Colonic mucosa (tissue), 4 donors: ENCODE measurements at places on chromosomes 3 and 15.

DNA sequence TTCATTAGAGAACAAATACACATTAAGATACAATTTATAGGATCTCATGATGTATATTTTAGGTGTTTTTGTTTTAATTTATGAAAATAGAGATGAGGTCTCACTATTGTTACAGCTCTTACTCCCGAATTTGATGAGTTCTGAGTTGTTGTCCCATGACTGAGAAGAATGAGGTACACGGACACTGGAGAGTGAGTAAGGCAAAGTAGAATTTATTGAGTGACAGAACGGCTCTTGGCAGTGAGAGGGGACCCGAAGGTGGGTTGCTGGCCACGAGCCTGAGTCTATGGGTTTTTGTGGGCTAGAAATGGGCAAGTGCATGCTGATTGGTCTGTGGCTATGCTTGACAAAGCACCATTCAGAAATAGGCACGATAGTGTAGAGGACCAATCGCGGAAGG lies 3.1 kb upstream of the RNF168 start:
- no peak overlapping the region for H3K27ac ChIP-seq
- H3K36me3 ChIP-seq = no peaks in the 10 kb centered on the region
- H3K27me3 ChIP-seq = no peaks in the 10 kb centered on the region
- H3K4me3 ChIP-seq = no peak overlapping the region

DNA sequence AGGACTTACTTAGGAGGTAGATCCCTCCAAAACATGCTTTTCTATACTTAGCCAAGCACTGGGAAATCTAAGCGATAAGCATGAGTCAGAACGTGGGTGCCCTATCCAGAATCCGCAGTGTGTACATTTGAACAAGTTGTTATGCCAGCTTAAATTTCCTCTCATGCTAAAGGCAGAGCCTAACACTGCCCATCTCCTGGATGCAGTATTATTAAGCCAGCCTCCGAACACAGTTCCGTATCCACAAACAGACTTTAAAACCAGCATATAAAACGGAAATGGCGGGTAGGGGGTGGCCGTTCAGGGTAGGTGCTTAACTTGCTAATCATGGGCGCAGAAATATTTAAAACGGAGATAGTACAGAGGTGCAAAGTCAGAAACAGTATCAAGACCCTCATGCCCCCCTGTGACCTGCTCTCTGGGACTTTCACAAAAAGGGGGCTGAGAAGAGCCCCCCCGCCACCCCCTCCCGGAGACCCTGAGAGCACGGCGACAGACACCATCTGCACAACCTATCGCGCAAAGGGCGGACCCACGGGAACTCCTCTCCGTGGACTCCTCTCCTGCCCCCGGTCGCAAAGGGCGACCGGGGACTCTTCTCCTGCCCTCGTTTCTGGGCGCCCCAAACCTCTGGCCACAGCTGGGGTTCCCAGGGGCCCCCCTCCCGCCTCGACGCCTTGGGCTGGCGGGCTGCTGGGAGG lies 889 bp upstream of the LRRIQ4 start:
- DNase-seq = peak; percentile 24
- H3K27ac ChIP-seq = peak overlapping the region; percentile 32
- no peaks in the 10 kb centered on the region for H3K4me1 ChIP-seq
- H3K27me3 ChIP-seq = no peaks in the 10 kb centered on the region
- H3K4me3 ChIP-seq = peak overlapping the region; percentile 57

GRCh38 chr3:111967651-111968274 lies 11.1 kb upstream of the ABHD10 start:
- H3K4me1 ChIP-seq = no peaks in the 10 kb centered on the region
- DNase-seq = peak; percentile 92
- no peak overlapping the region for H3K27ac ChIP-seq
- no peaks in the 10 kb centered on the region for H3K27me3 ChIP-seq
- no peak overlapping the region for H3K4me3 ChIP-seq

DNA sequence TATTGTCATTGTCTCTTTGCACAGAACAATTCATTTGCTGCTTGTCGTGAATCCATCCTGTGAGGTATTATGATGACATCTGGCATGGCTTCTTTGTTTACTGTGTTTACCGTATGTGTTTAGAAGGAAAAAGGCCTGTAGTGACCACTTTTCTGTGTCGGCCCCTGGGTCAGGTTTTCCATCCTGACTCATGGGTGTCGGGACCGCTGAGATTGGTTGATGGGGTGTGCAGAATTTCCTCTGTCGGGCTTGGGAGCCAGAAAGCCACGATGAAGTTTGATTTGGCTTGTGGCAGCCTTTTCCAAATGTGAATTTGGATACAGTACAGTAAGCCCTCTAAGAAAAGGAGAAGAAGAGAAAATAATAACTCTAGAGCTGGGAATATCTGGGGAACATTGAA lies 113.5 kb downstream of the FNDC3B start:
- H3K36me3 ChIP-seq = no peaks in the 10 kb centered on the region
- H3K27me3 ChIP-seq = no peaks in the 10 kb centered on the region
- peak overlapping the region; percentile 73 for H3K27ac ChIP-seq

DNA sequence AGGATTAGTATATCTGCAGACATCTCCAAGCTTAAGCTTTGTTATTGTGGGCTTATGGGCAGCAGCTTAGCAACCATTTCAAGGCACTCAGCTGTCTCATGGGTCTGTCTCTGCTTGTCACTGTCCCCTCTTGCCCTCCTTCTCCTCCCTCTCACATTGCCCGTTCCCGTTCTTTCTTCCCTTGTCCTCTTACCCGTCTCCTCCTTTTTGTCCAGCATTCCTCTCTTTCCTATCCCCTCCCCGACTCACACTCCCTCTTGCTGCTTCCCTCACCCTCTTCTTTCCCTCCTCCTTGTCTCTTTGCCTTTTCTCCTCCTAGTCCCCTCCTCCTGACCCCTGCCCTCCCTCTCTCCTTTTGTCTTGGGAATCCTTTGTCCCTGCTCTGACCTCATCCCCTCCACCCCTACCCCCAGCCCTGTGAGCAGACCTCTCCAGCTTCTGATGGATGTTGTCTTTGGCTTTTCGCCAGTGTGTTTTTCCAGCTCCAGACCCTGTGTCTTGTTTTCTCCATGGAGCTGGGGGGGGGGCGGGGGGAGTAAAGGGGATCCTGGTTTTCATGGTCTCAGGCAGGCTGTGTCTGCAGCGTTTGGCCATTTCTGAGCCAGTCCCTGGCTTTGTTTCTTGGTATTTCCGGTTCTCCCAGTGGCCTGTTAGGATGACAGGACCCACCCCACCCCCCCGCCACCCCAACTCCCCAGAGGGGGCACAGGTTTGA lies 47.9 kb upstream of the TRAK1 start:
- H3K4me1 ChIP-seq = peaks cover 4% of the 10 kb centered on the region
- no peak overlapping the region for H3K4me3 ChIP-seq
- H3K27me3 ChIP-seq = no peaks in the 10 kb centered on the region
- no peaks in the 10 kb centered on the region for H3K36me3 ChIP-seq
- no peak overlapping the region for H3K27ac ChIP-seq

GRCh38 chr3:143383421-143383820 lies 263.9 kb downstream of the CHST2 start:
- no peak overlapping the region for H3K4me3 ChIP-seq
- no peaks in the 10 kb centered on the region for H3K4me1 ChIP-seq
- no peak overlapping the region for H3K27ac ChIP-seq
- H3K27me3 ChIP-seq = no peaks in the 10 kb centered on the region

DNA sequence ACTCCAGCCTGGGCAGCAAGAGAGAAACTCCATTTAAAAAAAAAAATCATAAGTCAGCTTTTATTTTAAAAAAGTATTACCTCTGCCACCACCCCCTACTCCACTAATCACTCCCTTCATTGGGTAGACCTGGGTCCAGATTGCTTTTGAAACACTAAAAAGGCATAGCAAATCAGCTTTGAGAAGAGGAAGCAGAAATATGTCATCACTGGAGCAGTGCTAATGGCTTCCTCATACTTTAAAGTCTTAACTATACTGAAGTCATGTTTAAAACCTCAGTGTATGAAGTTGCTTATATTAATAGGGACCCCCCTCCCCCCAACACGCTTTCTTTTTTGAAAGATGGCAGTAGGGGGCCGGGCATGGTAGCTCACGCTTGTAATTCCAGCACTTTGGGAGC lies 1.0 kb upstream of the HTR3D start:
- no peaks in the 10 kb centered on the region for H3K36me3 ChIP-seq
- no peak overlapping the region for H3K27ac ChIP-seq
- no peaks in the 10 kb centered on the region for H3K27me3 ChIP-seq
- no peaks in the 10 kb centered on the region for H3K4me1 ChIP-seq
- no peak overlapping the region for H3K4me3 ChIP-seq
- DNase-seq = no peak

DNA sequence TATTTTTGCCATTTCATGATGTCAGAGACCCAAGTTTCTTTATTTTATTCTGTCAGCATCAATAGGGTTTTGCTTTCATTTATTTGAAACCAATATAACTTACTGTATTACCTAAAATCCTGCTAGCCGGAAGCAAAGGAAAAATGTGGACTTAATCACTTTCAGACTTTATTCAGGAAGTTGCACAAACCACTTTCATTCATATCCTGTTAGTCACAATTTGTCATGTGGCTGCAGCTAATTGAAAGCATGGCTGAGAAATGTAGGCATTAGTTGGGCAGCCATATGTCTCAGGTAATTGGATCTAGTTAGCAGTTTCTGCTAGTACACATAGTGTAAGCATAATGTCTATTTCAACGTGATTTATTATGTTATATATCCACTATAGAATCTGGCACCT lies 462.3 kb upstream of the SGO1 start:
- no peaks in the 10 kb centered on the region for H3K36me3 ChIP-seq
- no peak for DNase-seq
- H3K27ac ChIP-seq = no peak overlapping the region

- no peak overlapping the region for H3K27ac ChIP-seq
- no peaks in the 10 kb centered on the region for H3K36me3 ChIP-seq
- no peak overlapping the region for H3K4me3 ChIP-seq
Observed at GRCh38 chr3:31823184-31823583, 157.9 kb downstream of the OSBPL10 start.

DNA sequence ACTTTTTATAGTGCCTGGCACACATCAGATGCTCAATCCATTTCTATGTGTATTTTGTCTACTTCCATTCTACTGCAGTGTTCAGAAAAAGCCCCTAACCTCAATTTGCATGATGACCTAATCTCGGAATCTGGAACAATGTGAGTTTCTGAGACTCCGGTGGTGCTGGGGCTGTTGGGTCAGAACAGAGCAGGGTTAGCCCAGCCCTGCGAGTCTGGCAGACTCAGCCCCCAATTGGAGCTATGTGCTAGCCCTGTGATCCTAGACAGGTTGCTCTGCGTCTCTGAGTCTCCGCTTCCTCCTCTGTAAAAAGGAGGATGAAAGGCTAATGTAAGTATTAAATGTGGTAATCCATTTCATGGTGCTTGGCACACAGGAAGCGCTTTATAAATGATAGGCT lies 95.0 kb upstream of the ICE2 start:
- no peak for DNase-seq
- no peak overlapping the region for H3K4me3 ChIP-seq
- H3K27ac ChIP-seq = no peak overlapping the region
- H3K4me1 ChIP-seq = no peaks in the 10 kb centered on the region

GRCh38 chr3:115233021-115233420 lies 85.9 kb upstream of the ZBTB20 start:
- no peaks in the 10 kb centered on the region for H3K27me3 ChIP-seq
- H3K4me1 ChIP-seq = no peaks in the 10 kb centered on the region
- no peaks in the 10 kb centered on the region for H3K36me3 ChIP-seq
- no peak overlapping the region for H3K27ac ChIP-seq

- H3K27ac ChIP-seq = no peak overlapping the region
- no peaks in the 10 kb centered on the region for H3K4me1 ChIP-seq
- no peak overlapping the region for H3K4me3 ChIP-seq
- no peaks in the 10 kb centered on the region for H3K27me3 ChIP-seq
- DNase-seq = no peak
- H3K36me3 ChIP-seq = no peaks in the 10 kb centered on the region
Observed at GRCh38 chr3:115704661-115705338, 81.5 kb downstream of the GAP43 start.

- no peak overlapping the region for H3K4me3 ChIP-seq
- H3K27me3 ChIP-seq = no peaks in the 10 kb centered on the region
- no peak overlapping the region for H3K27ac ChIP-seq
- no peaks in the 10 kb centered on the region for H3K36me3 ChIP-seq
Observed at GRCh38 chr3:160169139-160169976, 55.9 kb upstream of the C3orf80 start.

GRCh38 chr15:56194035-56194434 lies 49.6 kb downstream of the RFX7 start:
- DNase-seq = no peak
- no peak overlapping the region for H3K4me3 ChIP-seq
- H3K36me3 ChIP-seq = no peaks in the 10 kb centered on the region
- no peaks in the 10 kb centered on the region for H3K27me3 ChIP-seq
- H3K27ac ChIP-seq = no peak overlapping the region

- no peaks in the 10 kb centered on the region for H3K36me3 ChIP-seq
- no peaks in the 10 kb centered on the region for H3K4me1 ChIP-seq
- H3K27ac ChIP-seq = no peak overlapping the region
- H3K27me3 ChIP-seq = no peaks in the 10 kb centered on the region
- DNase-seq = no peak
Observed at GRCh38 chr3:55574671-55575070, 87.6 kb upstream of the WNT5A start.

DNA sequence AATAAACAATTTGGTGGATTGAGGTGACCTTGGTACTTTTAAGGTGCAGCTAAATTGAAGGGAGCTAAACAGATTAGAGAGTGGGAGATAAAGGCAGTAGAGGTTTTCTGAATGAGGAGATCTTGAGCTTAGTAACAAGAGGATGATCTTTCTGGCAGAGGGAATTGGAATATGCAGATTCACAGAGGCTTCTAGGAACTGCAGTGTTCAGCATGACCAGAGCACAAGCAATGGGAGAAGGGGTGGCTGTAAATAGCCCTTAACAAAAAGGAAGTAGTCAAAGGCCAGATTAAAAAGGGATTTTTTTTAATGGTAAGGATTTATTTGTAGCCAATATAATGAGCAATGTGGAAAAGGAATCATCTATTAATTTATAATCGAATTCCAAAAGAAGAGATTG lies 5.7 kb upstream of the BNIP2 start:
- H3K27me3 ChIP-seq = no peaks in the 10 kb centered on the region
- no peaks in the 10 kb centered on the region for H3K36me3 ChIP-seq
- H3K27ac ChIP-seq = no peak overlapping the region
- DNase-seq = no peak
- H3K4me3 ChIP-seq = no peak overlapping the region

GRCh38 chr15:74396445-74397238 lies 29.2 kb upstream of the CYP11A1 start:
- no peaks in the 10 kb centered on the region for H3K4me1 ChIP-seq
- H3K27ac ChIP-seq = no peak overlapping the region
- no peaks in the 10 kb centered on the region for H3K36me3 ChIP-seq
- DNase-seq = no peak
- H3K27me3 ChIP-seq = no peaks in the 10 kb centered on the region

GRCh38 chr3:72744330-72744729 lies 103.9 kb downstream of the SHQ1 start:
- no peaks in the 10 kb centered on the region for H3K27me3 ChIP-seq
- no peaks in the 10 kb centered on the region for H3K36me3 ChIP-seq
- H3K4me1 ChIP-seq = no peaks in the 10 kb centered on the region
- DNase-seq = no peak

- DNase-seq = no peak
- no peaks in the 10 kb centered on the region for H3K27me3 ChIP-seq
- H3K27ac ChIP-seq = peak overlapping the region; percentile 39
- H3K36me3 ChIP-seq = no peaks in the 10 kb centered on the region
- no peak overlapping the region for H3K4me3 ChIP-seq
Observed at GRCh38 chr3:37935290-37935668, 55.3 kb upstream of the VILL start.

- H3K36me3 ChIP-seq = no peaks in the 10 kb centered on the region
- no peaks in the 10 kb centered on the region for H3K27me3 ChIP-seq
- H3K4me1 ChIP-seq = no peaks in the 10 kb centered on the region
- no peak for DNase-seq
- H3K4me3 ChIP-seq = no peak overlapping the region
Observed at GRCh38 chr15:84810073-84810840, 6.9 kb upstream of the ALPK3 start.

- H3K27ac ChIP-seq = no peak overlapping the region
- H3K27me3 ChIP-seq = no peaks in the 10 kb centered on the region
- H3K4me1 ChIP-seq = peaks cover 3% of the 10 kb centered on the region
- peak; percentile 53 for DNase-seq
- H3K4me3 ChIP-seq = no peak overlapping the region
- H3K36me3 ChIP-seq = no peaks in the 10 kb centered on the region
Observed at GRCh38 chr3:149273096-149273751, 51.6 kb upstream of the CP start.
